D721Med (cell line): ENCODE measurements at places on chromosomes 7 and 10.

- DNase-seq: no peak
These were observed 319.9 kb downstream of the BMPER start for GRCh38 chr7:34225193-34225592.

GRCh38 chr7:106448992-106449859 lies 164.4 kb upstream of the NAMPT start:
- DNase-seq: no peak

GRCh38 chr10:131396121-131397050 lies 84.9 kb upstream of the TCERG1L start:
- DNase-seq: no peak

- no peak for DNase-seq
These were observed 7.7 kb downstream of the GRM8 start for GRCh38 chr7:127245002-127245401.

DNA sequence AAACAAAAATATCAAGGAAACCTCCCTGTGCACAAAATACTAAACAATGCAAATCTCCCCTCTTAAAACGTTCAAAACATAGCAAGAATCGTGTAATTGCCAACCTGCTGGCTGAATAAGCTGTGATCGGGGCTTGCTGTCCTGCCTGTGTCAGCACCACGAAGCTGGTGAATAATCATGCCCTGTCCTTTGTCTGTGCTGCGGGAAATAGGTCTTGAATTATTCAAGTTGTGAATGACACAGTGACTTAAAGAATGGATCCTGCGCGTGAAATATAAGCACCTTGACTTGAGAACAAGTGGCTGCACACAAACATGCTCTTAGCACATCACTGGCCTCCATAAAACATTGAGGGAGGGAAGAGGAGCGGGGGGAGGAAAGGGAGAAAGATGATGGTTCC lies 130.2 kb downstream of the OAT start:
- DNase-seq: no peak

DNA sequence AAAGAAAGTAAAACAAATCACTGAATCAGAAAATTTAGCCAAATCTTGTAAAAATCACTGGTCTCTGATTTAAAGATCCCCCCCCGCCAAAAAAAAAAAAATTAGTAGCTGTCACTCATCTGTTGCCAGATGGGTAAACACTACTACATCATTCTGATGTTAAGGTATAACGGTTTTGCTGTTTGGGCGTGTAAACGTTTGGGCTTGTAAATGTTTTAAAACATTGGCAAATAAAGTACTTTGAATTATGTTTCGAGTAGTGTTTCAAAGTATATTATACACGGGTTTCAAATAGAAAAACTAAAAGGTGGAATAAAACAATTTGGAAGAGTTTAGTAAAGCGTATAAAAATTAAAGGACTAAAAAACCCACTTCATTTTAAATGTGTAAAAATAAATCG lies 1.5 kb downstream of the TMEM229A start:
- DNase-seq: no peak

- DNase-seq: no peak
These were observed 20.8 kb upstream of the MKI67 start for GRCh38 chr10:128147064-128147463.
